Upper lobe of right lung (tissue), 1 donor: ENCODE measurements at places on chromosomes 1 and 21.
A peak's percentile ranks its signal among the peaks of the same experiment; 100 is the strongest.

GRCh38 chr1:112344754-112345423 lies 51.1 kb upstream of the CTTNBP2NL start:
- no peaks in the 10 kb centered on the region for H3K4me1 ChIP-seq
- DNase-seq, result no peak
- no peaks in the 10 kb centered on the region for H3K27me3 ChIP-seq

GRCh38 chr1:229613938-229614337 lies 12.0 kb downstream of the TAF5L start:
- no peak overlapping the region for H3K27ac ChIP-seq
- DNase-seq, result no peak
- no peaks in the 10 kb centered on the region for H3K27me3 ChIP-seq
- H3K4me3 ChIP-seq, result no peak overlapping the region
- H3K36me3 ChIP-seq, result peaks cover 47% of the 10 kb centered on the region

- H3K27ac ChIP-seq, result no peak overlapping the region
- H3K4me3 ChIP-seq, result no peak overlapping the region
- no peaks in the 10 kb centered on the region for H3K27me3 ChIP-seq
- DNase-seq, result no peak
Measured at GRCh38 chr1:3580231-3580630, 31.1 kb downstream of the MEGF6 start.

DNA sequence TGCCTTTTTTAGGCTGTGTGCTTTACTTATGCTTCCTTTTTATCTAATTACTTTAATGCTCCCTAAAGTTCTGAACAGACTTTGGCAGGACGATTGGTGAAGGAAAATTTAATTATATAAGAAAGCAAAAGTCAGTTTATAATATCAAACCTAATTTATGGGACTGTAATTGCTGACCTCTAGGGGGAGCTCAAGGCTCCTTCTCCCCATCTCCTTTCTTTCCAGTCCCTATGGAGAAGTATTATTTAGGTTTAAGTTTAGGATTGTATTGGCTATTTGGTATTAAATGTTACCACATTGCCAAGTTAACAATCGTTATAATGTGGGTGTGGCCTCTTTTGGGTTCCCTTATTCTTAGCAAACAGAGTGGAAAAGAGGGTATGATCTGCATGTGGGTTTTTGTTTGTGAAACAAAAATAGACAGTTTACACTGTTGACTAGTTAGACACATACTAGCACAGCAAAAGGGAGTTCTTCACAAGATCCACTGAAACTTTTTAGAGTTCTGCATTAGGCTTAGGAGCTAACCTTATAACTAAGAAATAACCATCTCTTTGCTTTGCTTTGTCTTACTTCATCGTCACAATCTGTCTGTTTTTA lies 48.2 kb upstream of the TNFSF4 start:
- no peak for DNase-seq
- no peaks in the 10 kb centered on the region for H3K4me1 ChIP-seq
- H3K27me3 ChIP-seq, result no peaks in the 10 kb centered on the region
- H3K27ac ChIP-seq, result no peak overlapping the region
- no peaks in the 10 kb centered on the region for H3K36me3 ChIP-seq
- no peak overlapping the region for H3K4me3 ChIP-seq

DNA sequence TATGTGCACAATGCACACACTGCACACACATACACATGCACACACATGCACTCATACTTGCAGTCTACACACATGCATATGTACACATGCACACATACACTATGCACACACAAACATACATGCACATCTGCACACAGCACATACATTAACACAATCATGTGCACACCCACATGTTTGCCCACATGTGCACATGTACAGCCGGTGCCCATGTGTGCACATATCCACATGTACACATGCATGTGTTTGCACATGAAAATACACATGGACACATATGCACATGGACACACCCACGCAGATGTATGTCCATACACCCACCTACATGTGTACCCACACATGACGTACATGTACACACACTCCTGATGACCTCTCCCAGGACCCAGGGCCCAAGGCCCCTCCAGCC lies 105.1 kb upstream of the ACTRT2 start:
- H3K36me3 ChIP-seq, result no peaks in the 10 kb centered on the region
- H3K27ac ChIP-seq, result no peak overlapping the region
- H3K27me3 ChIP-seq, result no peaks in the 10 kb centered on the region
- no peaks in the 10 kb centered on the region for H3K4me1 ChIP-seq
- DNase-seq, result no peak
- no peak overlapping the region for H3K4me3 ChIP-seq

- peaks cover 35% of the 10 kb centered on the region for H3K4me1 ChIP-seq
- H3K4me3 ChIP-seq, result peak overlapping the region; percentile 82
- peak overlapping the region; percentile 96 for H3K27ac ChIP-seq
- H3K36me3 ChIP-seq, result no peaks in the 10 kb centered on the region
Measured at GRCh38 chr1:243253926-243254232, 1.2 kb downstream of the CEP170 start.

GRCh38 chr1:109785446-109786111 lies 21.9 kb upstream of the EPS8L3 start:
- H3K4me1 ChIP-seq, result peaks cover 33% of the 10 kb centered on the region
- no peak overlapping the region for H3K27ac ChIP-seq
- no peaks in the 10 kb centered on the region for H3K36me3 ChIP-seq
- H3K27me3 ChIP-seq, result no peaks in the 10 kb centered on the region
- DNase-seq, result peak; percentile 30
- no peak overlapping the region for H3K4me3 ChIP-seq

DNA sequence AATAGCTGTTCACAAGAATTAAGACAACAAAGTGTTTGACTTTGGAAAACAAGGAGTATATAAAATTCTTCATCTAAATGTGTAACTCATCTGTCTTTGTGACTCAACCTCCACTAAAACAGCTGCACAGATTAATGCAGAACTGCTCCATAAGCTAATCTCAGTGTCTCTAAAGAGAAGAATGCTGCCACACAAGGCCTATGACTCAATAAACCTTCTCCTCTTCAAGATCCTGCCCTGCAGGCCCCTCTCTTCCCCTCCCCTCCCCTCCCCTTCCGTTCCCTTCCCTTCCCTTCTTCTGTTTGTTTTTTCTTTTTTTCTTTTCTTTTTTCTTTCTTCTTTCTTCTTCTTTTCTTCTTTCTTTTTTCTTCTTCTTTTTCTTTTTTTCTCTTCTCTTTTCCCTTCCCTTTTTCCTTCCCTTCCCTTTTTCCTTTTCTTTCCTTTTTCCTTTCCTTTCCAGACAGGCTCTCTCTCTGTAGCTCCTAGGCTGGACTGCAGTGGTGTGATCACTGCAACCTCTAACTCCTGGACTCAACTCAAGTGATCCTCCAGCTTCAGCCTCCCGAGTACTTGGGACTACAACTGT lies 1052.8 kb downstream of the BRINP3 start:
- H3K27ac ChIP-seq, result no peak overlapping the region
- H3K4me1 ChIP-seq, result no peaks in the 10 kb centered on the region
- no peaks in the 10 kb centered on the region for H3K36me3 ChIP-seq

GRCh38 chr21:38159355-38159754 lies 97.4 kb upstream of the KCNJ15 start:
- H3K36me3 ChIP-seq, result no peaks in the 10 kb centered on the region
- DNase-seq, result peak; percentile 66
- no peak overlapping the region for H3K4me3 ChIP-seq
- no peak overlapping the region for H3K27ac ChIP-seq
- H3K4me1 ChIP-seq, result no peaks in the 10 kb centered on the region
- H3K27me3 ChIP-seq, result peaks cover 11% of the 10 kb centered on the region

GRCh38 chr1:6596886-6597776 lies 5.5 kb downstream of the KLHL21 start:
- H3K4me1 ChIP-seq, result peaks cover 33% of the 10 kb centered on the region
- no peak overlapping the region for H3K27ac ChIP-seq
- H3K27me3 ChIP-seq, result no peaks in the 10 kb centered on the region
- no peak overlapping the region for H3K4me3 ChIP-seq

DNA sequence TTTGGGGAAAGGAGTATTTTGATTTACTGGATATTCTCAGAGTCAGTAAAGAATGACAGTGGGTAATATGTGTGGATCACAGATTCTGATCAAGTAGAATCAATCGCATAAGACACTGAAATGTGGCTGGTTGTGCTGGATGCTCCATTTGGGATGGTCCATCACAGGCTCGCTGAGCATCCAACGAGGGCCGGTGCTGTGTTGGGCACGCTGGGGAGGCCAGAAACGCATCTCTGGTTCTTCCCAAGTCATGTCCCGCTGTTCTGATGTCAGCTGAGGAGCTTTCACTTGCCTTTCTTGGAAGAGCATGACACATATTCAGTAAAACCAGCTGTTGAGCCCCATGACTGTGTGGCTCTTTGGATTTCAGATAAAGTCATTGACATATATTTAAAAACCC lies 72.0 kb downstream of the UMODL1 start:
- H3K36me3 ChIP-seq, result no peaks in the 10 kb centered on the region
- no peaks in the 10 kb centered on the region for H3K27me3 ChIP-seq
- DNase-seq, result no peak
- H3K4me1 ChIP-seq, result peaks cover 4% of the 10 kb centered on the region
- no peak overlapping the region for H3K27ac ChIP-seq

- no peak for DNase-seq
- no peaks in the 10 kb centered on the region for H3K36me3 ChIP-seq
- H3K27ac ChIP-seq, result no peak overlapping the region
- peaks cover 11% of the 10 kb centered on the region for H3K4me1 ChIP-seq
Measured at GRCh38 chr1:39694026-39694425, 2.8 kb upstream of the HPCAL4 start.

DNA sequence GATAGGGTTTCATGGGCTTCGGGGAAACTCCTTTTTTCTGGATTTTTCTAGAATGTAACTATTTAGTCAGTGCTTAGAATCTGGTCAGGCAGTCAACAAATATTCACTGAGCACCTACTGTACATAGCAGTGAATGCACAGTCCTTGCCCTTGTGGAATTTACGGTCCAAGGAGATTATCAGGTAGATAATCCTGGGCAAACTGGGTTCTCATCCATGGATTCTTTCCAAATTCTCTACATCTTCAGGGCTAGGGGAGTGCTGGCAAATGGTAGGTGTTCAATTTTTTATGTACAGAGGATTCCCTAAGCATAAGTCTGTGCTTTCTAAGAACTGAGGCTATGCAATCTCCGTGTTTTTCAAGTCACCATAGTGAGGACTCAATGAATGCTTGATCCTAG lies 140.7 kb upstream of the CD34 start:
- no peaks in the 10 kb centered on the region for H3K27me3 ChIP-seq
- H3K36me3 ChIP-seq, result peaks cover 69% of the 10 kb centered on the region
- DNase-seq, result no peak

- peaks cover 5% of the 10 kb centered on the region for H3K27me3 ChIP-seq
- no peak overlapping the region for H3K27ac ChIP-seq
- no peaks in the 10 kb centered on the region for H3K4me1 ChIP-seq
- no peak for DNase-seq
- no peak overlapping the region for H3K4me3 ChIP-seq
Measured at GRCh38 chr1:63005812-63006211, 221.9 kb downstream of the ATG4C start.
